ENCODE measurements at places on chromosomes 3 and 15. TPM values are rescaled to one million over a fixed set of nuclear protein-coding genes. Genes with fewer than 3 reads are reported as not detected.

The FANCD2OS gene
- not detected for total RNA-seq

The CD96 gene
- total RNA-seq, result 1.7 TPM

The SLC51B gene
- total RNA-seq, result 73.1 TPM

The ITIH3 gene
- 0.32 TPM for total RNA-seq

The TUSC7 gene
- total RNA-seq, result not detected

GRCh38 chr15:31727612-31728011 lies 302.7 kb upstream of the CHRNA7 start:
- DNase-seq, result no peak
- H3K4me3 ChIP-seq, result no peak overlapping the region
- no peaks in the 10 kb centered on the region for H3K36me3 ChIP-seq

DNA sequence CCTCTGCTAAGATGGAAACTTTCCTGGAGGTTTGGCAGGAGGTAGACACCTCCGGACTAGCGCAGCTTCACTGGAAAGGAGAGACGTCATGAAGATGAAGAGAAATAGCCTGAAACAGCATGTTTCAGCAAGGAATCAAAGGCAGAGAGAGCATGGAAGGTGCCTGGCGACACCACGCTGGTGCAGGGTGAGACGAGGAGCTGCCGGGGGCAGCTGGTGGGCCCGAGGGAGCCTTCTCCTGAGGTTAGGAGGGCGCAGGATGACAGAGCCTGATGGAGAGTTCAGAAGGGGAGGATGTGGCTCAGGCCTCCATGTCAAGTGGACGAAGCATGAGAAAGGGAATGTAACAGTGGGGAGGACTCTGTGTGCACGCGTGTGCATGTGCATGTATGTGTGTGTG lies 113.6 kb downstream of the TPRA1 start:
- no peak for DNase-seq
- H3K36me3 ChIP-seq, result no peaks in the 10 kb centered on the region
- no peak overlapping the region for H3K27ac ChIP-seq
- no peak overlapping the region for H3K4me3 ChIP-seq
- no peaks in the 10 kb centered on the region for H3K27me3 ChIP-seq

- no peaks in the 10 kb centered on the region for H3K27me3 ChIP-seq
- no peak overlapping the region for H3K27ac ChIP-seq
- DNase-seq, result no peak
- H3K4me1 ChIP-seq, result peaks cover 17% of the 10 kb centered on the region
- no peak overlapping the region for H3K4me3 ChIP-seq
Measured at GRCh38 chr15:90043530-90044010, 42.4 kb downstream of the ZNF710 start.

GRCh38 chr3:142274908-142275307 lies 49.5 kb upstream of the GK5 start:
- no peaks in the 10 kb centered on the region for H3K36me3 ChIP-seq
- no peak for DNase-seq
- H3K27me3 ChIP-seq, result no peaks in the 10 kb centered on the region
- no peak overlapping the region for H3K27ac ChIP-seq
- no peak overlapping the region for H3K4me3 ChIP-seq
- H3K4me1 ChIP-seq, result no peaks in the 10 kb centered on the region

GRCh38 chr3:133799794-133800585 lies 5.6 kb upstream of the SRPRB start:
- H3K27ac ChIP-seq, result no peak overlapping the region
- H3K4me1 ChIP-seq, result no peaks in the 10 kb centered on the region
- no peaks in the 10 kb centered on the region for H3K36me3 ChIP-seq
- no peak for DNase-seq

DNA sequence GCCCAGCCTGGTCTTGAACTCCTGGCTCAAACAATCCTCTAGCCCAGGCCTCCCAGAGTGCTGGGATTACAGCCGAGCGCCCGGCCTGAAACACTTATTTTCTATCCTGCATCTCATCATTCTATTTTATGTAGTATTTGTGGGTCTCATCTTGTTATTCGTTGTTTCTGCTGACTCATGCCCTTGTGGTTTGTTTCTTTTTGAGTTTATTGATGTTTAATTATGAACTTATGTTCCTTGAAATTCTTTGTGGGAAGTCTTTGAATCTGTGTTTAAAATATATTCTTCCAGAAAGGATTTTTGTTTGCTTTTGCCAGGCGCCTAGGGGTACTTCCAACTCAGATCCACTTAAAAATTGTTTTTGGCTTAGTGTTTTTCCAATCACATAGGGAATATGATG lies 78.3 kb upstream of the C15orf39 start:
- no peak for DNase-seq
- H3K36me3 ChIP-seq, result no peaks in the 10 kb centered on the region
- H3K27ac ChIP-seq, result no peak overlapping the region
- peaks cover 4% of the 10 kb centered on the region for H3K4me1 ChIP-seq
- H3K27me3 ChIP-seq, result no peaks in the 10 kb centered on the region

DNA sequence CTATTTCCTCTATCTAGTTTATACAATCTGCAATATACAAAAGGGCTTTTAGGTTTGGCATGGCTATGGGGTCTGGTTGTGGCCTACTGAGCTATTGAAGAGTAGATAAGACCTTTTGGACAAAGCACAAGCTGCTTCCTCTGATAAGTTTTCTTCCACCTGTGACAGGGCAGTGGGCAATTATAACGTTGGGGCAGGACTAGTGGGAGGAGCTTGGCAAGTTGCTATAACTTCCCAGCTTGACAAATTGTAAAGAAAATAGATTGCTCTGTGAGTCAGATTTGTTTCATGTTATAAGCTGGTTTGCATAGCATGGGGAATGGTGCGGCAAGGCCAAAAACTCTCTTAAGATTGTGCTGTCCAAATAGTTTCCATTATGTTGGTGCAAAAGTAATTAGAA lies 64.9 kb downstream of the SLC7A14 start:
- no peaks in the 10 kb centered on the region for H3K4me1 ChIP-seq
- H3K4me3 ChIP-seq, result no peak overlapping the region
- H3K27me3 ChIP-seq, result no peaks in the 10 kb centered on the region
- no peaks in the 10 kb centered on the region for H3K36me3 ChIP-seq
- DNase-seq, result no peak

DNA sequence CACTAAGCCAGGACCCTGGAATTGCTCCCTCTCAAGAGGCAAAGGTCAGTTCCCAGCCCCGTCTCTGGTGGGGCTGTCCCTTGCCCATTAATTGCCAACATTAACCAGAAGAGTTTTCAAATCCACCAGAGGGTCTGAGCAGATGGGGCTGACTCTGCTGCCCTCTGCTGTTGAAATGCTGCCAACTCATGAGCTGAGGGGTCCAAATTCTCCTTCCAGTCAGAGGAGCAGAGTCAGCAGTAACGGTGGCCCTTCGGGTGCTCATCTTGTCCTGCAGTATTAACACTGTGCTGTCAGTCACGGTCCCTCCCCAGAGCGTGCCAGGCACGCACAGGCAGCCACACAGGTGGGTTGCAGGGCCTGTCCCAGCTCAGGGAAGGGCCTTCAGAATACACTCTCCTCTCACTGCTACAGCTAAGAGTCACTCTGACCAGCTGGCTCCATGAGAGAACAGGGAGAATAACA lies 10.7 kb upstream of the SPTBN5 start:
- peak; percentile 57 for DNase-seq
- no peaks in the 10 kb centered on the region for H3K27me3 ChIP-seq
- H3K4me1 ChIP-seq, result no peaks in the 10 kb centered on the region
- no peak overlapping the region for H3K4me3 ChIP-seq
- H3K27ac ChIP-seq, result no peak overlapping the region

- DNase-seq, result no peak
- no peak overlapping the region for H3K27ac ChIP-seq
- H3K4me1 ChIP-seq, result no peaks in the 10 kb centered on the region
- no peaks in the 10 kb centered on the region for H3K36me3 ChIP-seq
- no peak overlapping the region for H3K4me3 ChIP-seq
Measured at GRCh38 chr3:195356151-195357086, 85.5 kb upstream of the XXYLT1 start.

DNA sequence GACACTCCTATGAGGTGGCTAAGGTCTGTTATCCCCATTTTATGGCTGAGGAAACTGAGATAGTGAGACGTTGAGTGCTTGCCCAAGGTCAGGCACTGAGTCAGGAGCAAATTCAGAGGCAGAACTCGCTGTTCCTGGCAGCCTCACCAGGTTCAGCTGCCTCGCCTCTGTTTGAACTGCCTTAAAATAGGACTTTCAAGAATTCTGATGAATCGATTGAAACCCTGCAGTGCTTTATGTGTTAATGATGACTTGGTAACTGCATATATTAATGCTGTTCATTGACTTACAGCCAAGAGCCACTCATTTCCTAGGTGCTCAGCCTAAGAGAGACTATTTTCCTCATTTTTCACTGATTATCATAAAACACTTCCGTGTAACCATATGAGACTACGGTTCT lies 79.5 kb upstream of the BHLHE40 start:
- DNase-seq, result peak; percentile 28
- H3K27ac ChIP-seq, result no peak overlapping the region
- no peaks in the 10 kb centered on the region for H3K27me3 ChIP-seq
- H3K4me1 ChIP-seq, result no peaks in the 10 kb centered on the region
- no peaks in the 10 kb centered on the region for H3K36me3 ChIP-seq

GRCh38 chr3:159897331-159898075 lies 91.1 kb upstream of the IL12A start:
- H3K4me1 ChIP-seq, result no peaks in the 10 kb centered on the region
- no peak overlapping the region for H3K27ac ChIP-seq
- no peak overlapping the region for H3K4me3 ChIP-seq
- no peak for DNase-seq

- no peaks in the 10 kb centered on the region for H3K36me3 ChIP-seq
- H3K27me3 ChIP-seq, result no peaks in the 10 kb centered on the region
- peak; percentile 75 for DNase-seq
- no peak overlapping the region for H3K4me3 ChIP-seq
- peak overlapping the region; percentile 36 for H3K27ac ChIP-seq
Measured at GRCh38 chr15:65055201-65055870, 10.1 kb downstream of the SLC51B start.

- H3K27ac ChIP-seq, result no peak overlapping the region
- DNase-seq, result no peak
- H3K36me3 ChIP-seq, result no peaks in the 10 kb centered on the region
- no peaks in the 10 kb centered on the region for H3K4me1 ChIP-seq
- H3K4me3 ChIP-seq, result no peak overlapping the region
- no peaks in the 10 kb centered on the region for H3K27me3 ChIP-seq
Measured at GRCh38 chr3:64945171-64945729, 257.4 kb upstream of the ADAMTS9 start.
